ENCODE measurements at places on chromosomes 13 and 19.

GRCh38 chr13:112713517-112714253, 23.8 kb downstream of the ATP11A start:
- DNase-seq: no peak

DNA sequence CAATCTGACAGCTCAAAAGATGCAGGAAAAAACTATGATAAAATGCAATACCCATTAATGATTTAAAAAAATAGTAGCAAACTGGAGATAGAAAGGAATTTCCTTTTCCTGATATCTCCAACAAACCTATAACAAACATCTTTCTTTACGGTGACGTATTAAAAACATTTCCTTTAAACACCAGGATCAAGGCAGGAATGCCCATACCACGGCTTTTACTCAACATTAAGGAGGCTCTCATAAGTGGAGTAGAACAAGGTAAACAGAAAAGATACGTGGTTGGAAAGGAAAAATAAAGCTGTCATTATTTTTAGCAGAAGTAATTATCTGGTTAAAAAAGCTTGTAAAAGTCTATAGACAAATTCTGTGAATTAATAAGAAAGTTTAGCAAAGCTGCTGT, 61.1 kb downstream of the MIPEP start:
- DNase-seq: no peak

DNA sequence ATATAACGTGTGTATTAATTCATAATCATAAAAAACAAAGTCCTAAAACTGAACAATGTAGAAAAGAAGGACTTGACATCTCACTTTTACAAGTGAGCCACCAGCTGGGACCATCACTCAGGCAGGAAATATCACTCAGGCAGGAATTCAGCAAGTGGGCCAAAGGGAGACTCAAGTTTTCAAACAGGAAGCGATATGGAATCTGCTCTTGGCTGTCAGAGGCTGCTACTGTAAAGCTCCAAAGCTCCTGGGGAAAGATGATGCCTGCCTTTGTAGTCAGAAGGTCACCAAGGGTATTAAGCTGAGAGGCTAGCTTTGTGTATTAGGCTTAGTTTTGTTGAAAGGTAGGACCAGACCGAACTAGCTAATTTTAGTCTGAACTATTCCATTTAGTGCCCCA, 5.5 kb upstream of the AKAP11 start:
- no peak for DNase-seq

DNA sequence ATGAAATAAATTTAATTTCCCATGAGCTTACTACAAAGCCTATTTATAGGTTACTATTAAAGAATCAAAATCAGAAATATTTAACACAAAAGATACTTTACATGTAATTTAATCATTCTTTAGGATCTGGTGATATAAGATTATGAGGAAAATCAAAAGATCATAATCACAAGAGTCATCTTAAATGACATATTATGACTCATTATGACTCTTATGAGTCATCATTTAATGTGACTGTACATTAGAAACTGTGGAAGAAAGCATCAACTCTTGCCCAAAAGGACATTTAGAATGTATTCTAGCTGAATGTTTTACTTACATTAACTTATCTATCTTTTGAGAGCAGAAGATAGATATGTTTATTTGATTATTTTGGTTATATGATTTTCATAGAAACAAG, 458.6 kb downstream of the DCT start:
- no peak for DNase-seq

- no peak for DNase-seq
These were observed 27.1 kb upstream of the MYCBP2 start for GRCh38 chr13:77353995-77354394.

GRCh38 chr19:20611866-20612265, 46.3 kb upstream of the ZNF737 start:
- no peak for DNase-seq

GRCh38 chr19:11278670-11279069, 16.3 kb upstream of the DOCK6 start:
- no peak for DNase-seq
